ENCODE measurements at places on chromosomes 16 and 17.

DNA sequence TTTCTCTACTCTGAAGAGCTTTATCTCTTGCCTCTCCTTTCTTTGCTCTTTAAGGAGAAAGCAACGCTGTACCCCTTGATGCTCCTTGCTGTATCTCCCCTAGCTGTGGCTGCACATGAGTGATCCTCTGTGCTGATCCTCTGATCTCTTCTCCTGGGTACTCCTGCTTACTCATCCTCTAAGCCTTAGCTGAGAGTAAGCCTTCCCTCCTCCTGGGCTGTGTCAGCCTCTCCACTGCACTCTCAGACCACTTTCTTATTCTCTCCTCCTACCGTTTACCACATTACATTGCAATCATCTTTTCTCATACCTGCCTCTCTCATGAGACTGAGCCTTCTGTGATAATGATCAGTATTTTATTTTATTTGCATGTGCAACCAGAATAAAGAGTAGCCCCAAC, 25.1 kb downstream of the SOX9 start:
- no peak for DNase-seq

GRCh38 chr16:2026461-2027023, at the start of gene NHERF2:
Gene NHERF2, plus strand, starts transcription at chr16:2026902. Its CDS starts 104 bp downstream, at chr16:2027006.
- no peak for DNase-seq

- DNase-seq: no peak
Observed at GRCh38 chr16:86092586-86093480, 193.9 kb downstream of the IRF8 start.

DNA sequence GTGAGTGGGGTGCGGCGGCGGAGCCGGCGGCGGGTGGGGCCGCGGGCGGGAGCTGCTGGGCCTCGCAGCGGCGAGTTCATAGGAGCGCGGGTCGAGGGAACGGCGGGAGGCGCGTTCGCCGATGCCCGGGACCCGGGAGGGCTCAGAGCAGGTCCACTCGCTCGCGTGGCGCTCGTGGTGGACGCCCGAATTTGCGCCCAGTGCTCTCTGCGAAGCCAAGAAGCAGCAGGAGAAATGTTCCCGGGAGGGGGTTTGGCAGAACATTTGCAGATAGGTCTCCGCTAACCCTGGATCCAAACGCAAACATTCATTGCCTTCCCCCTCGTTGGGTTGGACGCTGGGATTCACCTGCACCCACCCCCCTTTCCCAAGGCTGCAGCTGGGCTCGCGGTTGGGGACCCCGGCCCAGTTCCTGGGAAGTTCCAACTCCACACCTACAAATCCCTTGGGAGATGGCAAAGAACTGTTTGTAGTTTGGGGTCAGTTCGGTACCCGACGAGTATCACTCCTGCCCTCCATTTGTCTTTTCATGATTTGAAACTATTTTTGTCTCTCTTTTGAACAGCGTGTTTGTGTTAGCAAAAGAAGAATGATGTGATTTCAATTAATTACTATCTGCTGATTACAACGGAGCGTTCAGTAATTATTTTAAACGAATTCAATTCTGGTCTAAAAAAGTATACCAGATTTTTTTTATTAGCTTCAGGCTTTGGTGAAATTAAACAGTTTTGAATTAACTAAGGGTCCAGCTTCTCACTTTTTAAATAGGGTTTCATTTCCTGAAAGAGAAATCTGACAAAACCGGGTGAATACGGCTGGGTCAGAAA, 2.3 kb downstream of the NTN1 start:
- DNase-seq: no peak

GRCh38 chr16:2288726-2289125, 20.8 kb upstream of the RNPS1 start:
- no peak for DNase-seq

GRCh38 chr16:86387468-86388440, 122.6 kb upstream of the FOXF1 start:
- DNase-seq: no peak

- no peak for DNase-seq
Observed at GRCh38 chr16:81767987-81768592, 11.0 kb upstream of the PLCG2 start.

GRCh38 chr16:17607075-17607509, 136.3 kb upstream of the XYLT1 start:
- DNase-seq: no peak

DNA sequence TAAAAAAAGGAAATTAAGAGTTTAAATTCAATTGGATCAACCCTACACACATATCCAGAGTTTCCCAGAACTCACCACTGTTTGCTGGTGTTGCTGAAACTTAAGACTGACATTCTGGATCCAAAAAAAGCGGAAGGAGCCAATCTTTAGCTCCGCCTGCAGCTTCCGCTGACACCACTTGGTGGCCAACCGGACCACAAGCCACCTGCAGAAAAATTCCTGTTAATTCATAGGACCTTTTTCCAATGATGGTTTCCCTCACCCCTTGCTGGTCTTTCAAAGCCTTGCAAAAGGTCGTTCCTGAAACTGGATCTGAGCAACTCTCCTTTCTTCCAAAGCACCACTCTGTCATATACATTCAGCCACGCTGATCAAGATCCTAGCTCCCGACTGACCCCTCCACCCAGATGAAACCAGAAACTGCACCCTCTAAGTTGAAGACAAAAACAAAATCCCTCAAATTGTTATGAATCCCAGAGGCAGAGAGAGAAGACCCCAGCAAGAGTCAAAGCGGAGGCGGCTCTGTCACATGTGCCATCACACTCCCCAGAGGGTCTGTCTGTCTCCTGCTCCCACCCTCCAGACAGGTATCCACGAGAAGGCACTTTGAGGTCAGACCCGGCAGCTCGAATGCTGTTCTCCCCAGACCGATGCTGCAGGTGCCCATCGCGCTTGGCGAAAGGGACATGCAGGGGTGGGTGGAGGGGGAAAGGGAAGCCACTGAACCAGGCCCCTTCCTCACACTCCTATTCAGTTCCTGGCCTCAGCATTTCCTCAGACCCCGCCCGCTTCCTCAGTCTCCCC, 773 bp downstream of the BLTP2 start:
- no peak for DNase-seq

DNA sequence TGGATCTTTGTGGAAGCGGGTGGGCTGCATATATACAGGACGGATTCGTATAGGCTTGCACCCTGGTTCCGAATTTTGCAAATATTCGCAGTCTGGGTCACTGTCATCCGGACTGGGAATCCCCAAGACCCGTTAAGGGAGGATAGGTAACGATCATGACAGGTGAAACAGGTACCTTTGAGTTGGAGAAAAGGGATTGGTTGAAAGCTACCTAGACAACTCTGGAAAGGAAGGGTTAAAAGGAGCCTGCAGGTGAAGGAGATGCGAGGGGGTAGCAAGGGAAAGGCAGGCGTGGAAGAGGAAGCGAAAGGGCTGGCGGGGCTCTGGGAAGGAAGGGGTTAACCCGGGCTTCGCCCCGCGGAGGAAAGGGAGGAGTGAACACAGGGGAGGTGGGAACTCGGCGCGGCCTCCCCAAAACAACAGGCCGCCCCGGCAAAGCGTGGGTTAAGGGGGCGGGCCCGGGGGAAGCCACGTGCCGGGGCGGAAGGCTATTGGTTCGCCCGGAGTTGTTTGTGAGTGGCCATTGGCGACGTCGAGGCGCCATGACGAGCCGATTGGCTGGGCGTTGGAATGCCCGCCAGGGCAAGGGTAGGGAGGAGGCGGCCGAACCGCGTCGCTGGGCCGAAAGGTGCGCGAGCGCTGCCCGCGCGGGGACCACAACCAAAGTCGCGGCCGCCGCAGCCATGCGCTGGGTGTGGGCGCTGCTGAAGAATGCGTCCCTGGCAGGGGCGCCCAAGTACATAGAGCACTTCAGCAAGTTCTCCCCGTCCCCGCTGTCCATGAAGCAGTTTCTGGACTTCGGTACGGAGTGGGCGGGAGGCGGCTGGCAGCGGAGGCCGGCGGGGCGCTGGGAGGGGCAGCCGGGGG, at the start of gene PDK2:
Gene PDK2 (plus strand): TSS at position 599 of the 867 bp plus-strand sequence. CDS start 85 bp downstream, at position 684.
- peak; percentile 91 for DNase-seq

DNA sequence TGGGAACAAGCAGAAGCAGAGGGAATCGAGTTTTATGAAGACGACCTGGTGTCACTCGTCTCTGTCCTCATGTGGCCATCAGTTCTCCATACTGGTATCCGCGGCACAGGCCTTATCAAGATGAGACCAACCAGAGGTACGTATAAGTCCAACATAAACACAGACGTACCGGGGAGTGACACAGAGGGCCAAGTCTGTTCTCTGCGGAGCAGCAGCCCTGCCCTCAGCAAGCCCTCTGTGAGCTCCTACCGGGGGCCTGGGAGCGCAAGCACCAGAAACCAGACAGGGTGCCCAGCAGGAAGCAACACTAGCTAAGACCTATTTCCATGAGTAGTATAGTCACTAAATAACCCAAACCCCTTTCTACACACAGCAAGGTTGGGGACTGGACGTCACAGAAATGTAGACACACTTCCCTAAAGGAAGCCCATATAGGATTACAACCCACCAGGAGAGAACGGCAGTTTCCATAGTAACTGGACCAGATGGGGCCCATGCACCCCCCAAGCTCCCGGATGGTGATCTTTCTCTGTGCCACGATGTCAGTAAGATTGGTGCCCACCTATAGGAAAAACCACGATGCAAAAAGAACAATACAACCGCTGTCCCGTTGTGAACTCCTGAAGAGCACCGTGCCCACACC, 911 bp downstream of the ARL16 start:
- DNase-seq: no peak

DNA sequence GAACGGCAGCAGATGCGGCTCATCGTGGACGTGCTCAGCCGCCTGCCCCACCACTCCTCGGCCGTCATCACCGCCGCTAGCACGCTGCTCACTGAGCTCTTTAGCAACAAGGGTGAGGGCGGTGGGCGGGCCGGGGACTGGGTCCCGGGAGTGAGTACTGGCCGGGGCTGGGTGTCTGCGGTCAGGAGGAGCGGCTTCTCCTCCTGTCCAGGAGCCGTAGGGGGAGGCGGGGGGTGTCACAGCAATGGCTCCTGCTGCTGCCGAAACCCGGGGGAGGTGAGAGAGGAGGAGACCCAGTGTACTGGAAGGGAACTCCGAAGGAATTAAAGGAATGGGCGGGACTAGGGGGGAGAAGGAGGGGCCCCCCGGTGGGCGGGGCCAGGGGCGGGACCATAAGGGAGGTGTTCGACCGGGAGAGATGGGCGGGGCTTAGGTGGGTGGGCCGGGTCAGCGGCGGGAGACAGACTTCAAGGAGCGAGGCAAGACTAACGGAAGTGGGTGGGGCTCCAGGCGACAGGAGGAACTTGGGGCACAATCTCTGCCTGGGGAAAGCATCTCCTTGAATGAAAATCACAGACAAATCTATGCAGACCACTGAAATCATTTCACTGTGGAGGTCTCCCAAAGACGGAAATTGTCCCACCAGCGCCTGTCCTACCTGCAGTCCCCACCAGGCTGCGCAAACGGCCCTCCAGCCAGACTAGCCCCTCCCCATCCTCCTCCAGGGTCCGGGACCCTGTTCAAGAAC, 2.4 kb downstream of the NAGS start:
- peak; percentile 100 for DNase-seq

GRCh38 chr16:15879255-15879811, 9.1 kb downstream of the CEP20 start:
- DNase-seq: no peak

- no peak for DNase-seq
Observed at GRCh38 chr16:83271123-83271522, 536.7 kb upstream of the HSBP1 start.

- DNase-seq: no peak
Observed at GRCh38 chr17:32305049-32305448, 36.9 kb downstream of the C17orf75 start.

DNA sequence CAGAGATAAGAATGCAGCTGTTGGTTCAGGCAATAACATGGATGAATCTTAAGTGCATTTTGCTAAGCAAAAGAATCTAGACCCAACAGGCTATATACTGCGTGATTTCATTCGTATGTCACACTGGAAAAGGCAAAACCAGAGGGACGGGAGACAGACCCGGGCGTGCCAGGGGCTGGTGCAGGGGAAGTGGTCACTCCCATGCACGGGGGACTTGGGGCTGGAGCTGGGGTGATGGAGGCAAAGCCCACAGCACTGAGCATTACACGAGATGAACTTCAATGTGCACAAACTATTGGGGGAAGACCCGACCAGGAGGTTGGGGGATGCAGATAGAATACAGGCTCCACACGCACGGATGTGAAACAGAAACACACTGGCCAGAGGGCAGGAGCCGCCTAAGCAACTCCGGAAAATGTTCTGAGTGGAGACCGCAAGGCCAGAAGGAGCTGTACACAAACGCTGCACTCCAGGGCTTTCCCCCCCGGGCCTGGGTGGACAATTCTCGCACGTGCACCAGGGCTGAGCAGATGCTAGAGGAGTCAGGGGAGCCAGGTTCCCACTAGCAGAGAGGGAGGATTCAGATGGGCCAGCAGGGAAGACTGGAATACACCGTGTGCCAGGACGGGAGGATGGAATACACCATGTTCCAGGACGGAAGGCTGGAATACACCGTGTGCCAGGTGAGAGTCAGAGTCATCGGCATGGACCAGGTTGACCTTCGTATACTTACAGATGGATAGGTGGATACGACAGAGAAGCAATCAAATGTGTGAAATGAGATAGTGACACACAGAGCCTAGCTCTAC, 11.3 kb downstream of the LMF1 start:
- no peak for DNase-seq

DNA sequence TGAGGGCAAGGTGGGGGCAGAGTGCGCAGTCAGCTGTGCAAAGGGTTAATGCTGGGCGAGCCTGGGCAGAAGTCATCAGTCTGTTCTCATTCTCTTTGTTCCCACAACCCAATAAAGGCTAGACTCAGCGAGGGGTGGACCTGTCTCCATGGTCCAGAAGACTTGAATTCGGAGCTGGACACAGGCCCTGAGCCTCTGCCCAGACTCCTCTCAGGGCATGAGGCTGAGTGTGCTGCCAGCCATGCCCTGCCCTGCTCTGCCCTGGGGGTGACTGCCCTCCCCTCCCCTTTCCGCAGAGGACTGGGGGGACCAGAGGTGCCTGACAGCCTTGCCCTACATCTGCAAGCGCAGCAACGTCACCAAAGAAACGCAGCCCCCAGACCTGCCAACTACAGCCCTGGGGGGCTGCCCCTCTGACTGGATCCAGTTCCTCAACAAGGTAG, 54.5 kb downstream of the MRC2 start:
- no peak for DNase-seq

- DNase-seq: no peak
Observed at GRCh38 chr17:46836500-46836899, 14.9 kb upstream of the WNT9B start.

DNA sequence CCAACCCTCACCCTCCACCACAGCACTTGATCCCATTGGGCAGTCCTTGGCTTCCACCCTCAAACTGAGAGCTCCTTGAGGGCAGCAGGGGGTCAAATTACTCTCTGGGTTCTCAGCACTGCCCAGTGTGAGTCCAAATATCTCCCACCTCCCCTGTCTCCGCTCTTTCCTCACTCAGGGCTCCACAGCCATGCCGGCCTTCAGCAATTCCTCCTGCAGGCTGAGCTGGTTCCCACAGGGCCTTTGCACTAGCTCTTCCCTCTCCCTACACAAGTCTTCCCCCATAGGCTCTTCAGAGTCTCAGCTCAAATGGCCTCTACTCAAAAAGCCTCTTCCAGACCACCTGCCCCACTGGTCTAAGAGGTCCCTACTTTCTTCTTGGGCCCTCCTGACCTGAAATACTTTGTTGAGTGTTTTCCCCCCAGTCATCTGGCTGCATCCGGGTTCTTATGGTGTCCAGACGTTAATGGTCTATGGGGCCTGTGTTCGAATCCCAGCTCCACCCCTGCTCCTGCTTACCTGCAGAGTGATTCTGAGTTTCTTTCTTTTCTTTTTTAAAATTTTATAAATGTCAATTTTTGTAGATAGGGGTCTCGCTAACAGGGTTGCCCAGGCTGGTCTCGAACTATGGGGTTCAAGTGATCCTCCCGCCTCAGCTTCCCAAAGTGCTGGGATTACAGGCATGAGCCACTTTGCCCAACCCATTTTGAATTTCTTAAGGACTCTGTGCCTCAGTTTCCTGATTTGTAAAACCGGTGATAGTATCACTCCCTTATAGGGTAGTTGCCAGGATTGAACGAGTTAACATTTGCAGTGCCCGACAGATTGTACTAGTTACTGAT, 973 bp upstream of the IL4R start:
- no peak for DNase-seq
